DMS 273 treated with DMSO at 0.1 percent for 48 hours (cell line): ENCODE measurements at places on chromosomes 3 and 15.
A peak's percentile ranks its signal among the peaks of the same experiment; 100 is the strongest.

DNA sequence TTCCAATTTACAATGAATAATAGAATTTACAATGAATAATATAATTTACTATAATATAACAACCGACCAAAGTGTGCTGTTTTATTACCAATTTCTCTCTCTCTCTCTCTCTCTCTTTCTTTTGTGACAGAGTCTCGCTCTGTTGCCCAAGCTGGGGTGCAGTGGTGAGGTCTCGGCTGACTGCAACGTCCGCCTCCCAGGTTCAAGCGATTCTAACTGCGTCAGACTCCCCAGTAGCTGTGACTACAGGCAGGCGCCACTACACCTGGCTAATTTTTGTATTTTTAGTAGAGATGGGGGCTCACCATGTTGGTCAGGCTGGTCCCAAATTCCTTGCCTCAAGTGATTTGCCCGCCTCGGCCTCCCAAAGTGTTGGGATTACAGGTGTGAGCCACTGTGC lies 17.0 kb upstream of the CCNL1 start:
- DNase-seq = no peak

DNA sequence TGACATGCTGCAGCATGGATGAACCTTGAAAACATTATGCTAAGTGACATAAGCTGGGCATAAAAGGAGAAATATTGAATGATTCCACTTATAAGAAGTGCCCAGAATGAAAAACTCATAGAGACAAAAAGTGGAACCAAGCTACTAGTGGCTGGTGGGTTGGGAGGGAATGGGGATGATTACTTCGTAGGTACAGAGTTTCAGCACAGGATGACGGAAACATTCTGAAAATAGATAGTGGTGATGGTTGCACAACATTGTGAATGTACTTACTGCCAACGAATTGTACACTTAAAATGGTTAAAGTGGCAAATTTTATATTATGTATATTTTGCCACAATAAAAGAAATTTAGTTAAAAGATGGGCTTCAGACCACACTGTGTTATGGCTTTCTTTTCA lies 93.6 kb downstream of the RPLP1 start:
- DNase-seq = no peak

- DNase-seq = no peak
Measured at GRCh38 chr3:32913790-32914446, 37.5 kb upstream of the CCR4 start.

GRCh38 chr3:151604891-151605290 lies 128.8 kb upstream of the AADACL2 start:
- no peak for DNase-seq

DNA sequence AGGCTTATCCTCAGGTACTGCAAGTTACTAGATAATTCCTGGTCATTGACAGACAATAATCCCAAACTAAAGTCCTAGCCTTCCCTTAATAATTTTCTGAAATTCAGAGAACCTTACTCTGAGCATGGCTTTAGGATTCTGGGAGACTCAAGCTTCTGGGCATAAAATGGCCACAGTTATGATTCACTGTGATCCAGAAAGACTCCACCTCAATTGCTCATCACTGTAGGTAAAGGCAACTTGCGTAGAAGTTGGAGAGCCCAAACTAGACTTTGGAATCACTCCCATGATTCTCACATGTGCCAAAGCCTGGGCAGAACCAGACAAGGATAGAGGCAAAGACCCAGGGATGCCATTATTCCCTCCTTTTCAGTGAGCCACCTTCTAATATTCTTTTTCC lies 195.3 kb downstream of the OSBPL10 start:
- DNase-seq = no peak

DNA sequence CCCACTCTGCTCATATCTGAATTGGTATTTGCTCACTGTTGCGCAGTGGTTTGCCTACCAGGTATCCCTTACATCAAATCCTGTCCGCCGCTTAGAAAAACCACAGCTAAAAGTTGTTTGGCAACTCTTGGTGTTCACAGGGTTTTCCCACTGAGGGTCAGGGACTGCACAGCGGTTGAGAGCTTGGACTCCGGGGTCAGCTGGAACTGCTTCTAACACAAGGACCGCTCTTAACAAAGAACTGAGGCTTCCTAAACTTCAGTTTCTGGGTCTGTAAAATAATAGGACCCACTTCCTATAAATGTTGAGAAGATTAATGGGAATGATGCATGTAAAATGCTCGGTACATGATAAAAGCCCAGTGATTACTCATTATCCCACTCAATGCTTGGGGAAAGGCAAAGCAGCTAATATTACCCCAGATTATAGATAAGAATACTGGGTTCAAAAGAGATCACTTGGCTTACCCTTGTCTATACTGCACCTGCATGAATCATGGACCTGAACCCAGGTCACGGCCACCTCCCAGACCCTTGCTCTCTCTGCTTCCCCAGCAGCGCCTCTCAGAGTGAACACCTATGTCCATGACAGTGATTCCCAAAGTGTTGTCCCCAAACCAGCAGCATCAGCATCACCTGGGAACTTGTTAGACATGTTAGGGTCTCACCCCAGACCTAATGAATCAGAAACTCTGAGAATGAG lies 36.1 kb downstream of the LIPC start:
- no peak for DNase-seq

DNA sequence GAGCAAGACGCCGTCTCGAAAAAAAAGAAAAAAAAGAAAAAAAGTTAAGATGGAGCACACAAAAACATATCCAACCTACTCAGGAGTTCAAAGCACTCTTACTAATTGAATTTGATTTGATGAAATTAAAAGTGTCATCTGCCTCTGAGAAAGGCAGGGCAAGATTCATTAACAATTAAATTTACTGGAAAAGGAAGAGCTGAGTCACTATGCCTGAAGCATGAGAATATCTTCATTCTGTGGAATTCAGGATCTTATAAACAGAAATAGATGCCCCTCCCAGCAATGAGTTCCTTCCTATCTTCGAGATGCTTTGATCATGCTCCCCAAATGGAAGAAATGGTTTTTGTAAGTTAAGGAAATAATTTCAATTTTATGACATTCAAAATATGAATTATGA lies 61.0 kb upstream of the ST3GAL6 start:
- no peak for DNase-seq

DNA sequence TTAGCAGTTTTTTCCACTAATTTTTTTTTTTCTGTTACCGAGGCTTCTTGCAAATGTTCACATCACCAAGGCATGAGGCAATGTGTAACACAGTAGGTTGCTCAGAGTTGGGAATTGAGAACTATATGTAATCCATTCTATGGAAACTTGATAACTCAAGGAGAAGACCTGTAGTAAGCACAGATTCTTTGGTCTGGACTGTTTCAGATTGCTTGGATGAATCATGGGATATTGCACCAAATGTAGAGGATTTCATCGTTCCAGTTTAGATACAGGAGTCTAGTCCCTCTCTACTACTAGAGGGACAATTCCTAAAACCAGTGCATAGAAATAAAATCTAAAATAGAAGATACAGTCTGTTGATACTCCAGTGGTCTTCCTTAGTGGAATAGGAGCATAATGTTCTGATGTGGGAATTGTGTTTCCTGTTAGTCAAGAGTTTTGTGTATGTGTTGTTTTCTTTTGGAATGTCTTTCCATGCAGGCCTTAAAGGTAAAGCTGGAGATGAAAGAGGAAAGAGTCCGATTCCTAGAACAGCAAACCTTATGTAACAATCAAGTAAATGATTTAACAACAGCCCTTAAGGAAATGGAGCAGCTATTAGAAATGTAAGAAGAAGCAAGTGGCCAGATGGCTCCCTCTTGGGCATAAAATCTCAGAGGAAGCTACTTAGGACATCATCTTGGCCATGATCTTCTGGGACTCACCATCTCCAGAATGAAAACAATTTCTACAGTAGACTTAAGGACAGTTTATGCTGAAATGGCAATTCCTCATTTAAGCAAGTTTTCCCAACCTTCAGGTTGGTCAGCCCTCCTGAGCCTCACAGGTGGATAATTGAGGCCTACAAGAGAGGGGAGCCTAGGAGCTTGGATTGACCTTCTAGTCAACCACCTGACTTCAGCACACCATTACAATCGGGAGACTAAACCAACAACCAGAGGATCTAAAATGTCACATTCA lies 10.7 kb downstream of the KNSTRN start:
- no peak for DNase-seq

GRCh38 chr15:28025413-28025812 lies 73.7 kb downstream of the OCA2 start:
- no peak for DNase-seq

GRCh38 chr15:39040861-39041260 lies 476.2 kb upstream of the RASGRP1 start:
- DNase-seq = no peak

- DNase-seq = no peak
Measured at GRCh38 chr3:10006762-10007090, 19.5 kb upstream of the FANCD2 start.

DNA sequence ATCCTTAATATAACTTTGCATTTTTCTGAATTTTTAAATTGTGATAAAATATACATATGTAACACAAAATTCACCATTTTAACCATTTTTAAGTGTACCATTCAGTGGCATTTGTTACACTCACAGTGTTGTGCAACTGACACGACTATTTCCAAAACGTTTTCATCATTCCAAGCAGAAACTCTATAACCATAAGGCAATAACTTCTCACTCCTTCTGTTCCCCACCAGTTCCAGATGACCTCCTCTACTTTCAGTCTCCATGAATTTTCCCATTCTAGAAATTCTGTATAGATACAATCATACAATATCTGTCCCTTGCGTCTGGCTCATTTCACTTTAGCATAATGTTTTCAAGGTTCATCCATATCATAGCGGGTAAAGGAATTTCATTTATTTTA lies 223.5 kb upstream of the TTC14 start:
- no peak for DNase-seq

GRCh38 chr15:90001062-90001682 lies at the start of gene ZNF710:
Gene ZNF710, plus strand, starts transcription at chr15:90001324. Its CDS starts 65,814 bp downstream, at chr15:90067138.
- DNase-seq = no peak

DNA sequence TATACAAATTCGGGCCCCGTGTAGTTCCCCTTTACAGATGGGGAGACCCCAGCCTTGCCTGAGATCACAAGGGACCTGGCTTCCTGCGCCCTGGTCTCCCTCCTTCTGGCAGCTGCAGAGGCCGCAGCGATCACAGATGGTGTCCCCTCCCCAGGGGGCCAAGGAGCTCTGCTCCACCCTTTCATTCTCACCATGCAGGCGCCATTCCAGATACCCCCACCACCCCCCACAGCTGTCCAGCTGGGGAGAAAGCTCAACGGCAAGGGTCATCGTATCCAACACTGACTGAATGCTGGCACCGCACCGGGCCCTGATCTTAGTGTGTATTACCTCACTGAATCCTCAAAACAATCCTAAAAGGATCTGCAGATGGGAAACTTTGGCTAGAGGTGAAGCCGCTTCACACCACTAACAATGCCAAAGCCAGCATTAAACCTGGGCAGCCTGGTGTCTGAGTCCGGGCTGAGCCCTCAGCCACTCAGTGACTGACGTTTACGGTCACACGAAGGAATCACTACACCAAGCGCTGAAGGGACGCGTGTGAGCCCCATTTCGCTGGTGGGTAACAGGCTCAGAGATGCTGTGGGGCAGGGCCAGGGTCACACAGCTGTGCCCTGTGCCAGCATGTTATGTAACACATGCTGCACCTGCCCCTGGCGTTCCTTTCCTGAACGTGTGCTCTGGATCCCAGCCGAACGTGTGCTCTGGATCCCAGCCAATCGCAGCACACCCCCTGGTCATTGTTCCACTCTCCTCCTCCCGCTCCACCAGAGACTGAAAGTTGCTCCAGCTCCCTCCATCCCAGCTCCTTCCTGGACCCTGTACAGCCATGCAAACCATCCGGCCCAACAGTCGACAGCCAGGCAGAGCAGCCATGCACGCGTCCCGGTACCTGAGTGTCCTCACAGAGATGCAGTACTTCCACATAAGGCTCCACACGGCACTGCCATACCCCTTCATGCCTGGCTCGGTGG lies 51.8 kb downstream of the IQSEC1 start:
- peak; percentile 76 for DNase-seq

GRCh38 chr3:15347737-15348110 lies 15.3 kb upstream of the SH3BP5 start:
- no peak for DNase-seq

GRCh38 chr3:65412588-65412987 lies 626.1 kb downstream of the MAGI1 start:
- DNase-seq = no peak

- DNase-seq = peak; percentile 83
Measured at GRCh38 chr15:91150502-91151160, 50.6 kb downstream of the SV2B start.

DNA sequence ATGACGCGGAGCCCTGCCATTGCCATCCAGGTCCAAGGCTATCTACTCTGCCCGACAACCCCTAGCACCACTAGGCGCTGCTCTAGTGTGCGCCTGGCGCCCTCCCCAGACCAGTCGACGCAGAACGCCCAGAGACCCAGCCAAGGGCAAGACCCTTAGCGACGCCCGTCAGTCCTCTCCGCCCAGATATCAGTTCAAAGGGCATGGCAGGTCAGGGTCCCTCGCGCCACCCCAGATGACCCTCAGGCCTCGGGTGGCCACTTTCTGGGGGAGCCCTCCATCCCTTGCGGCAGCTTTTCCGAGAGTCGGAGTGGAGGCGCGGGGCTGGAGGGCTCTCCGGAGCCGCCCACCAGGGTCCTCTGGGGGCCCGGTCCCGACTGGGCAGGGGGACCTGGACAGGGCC lies 371 bp upstream of the CLSTN2 start:
- peak; percentile 74 for DNase-seq

DNA sequence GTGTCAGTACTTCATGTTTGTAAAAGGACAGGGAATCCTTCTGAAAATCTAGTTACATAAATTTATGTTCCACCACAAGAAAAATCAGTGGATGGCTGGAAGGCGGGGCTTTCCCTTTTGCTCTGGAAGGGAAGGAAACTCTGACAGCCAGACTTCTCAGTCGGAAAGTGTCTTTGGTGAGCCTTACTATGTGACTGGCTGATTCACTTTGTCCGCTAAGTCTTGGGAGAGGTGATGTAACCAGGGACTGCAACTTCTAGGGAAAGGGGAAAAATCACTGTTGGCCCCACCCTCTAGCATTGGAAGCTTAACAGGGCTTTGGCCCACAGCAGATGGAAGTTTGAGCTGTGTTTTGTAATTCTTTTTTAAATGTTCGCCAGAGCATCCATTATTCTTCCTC lies 281.4 kb upstream of the CTDSPL start:
- no peak for DNase-seq

DNA sequence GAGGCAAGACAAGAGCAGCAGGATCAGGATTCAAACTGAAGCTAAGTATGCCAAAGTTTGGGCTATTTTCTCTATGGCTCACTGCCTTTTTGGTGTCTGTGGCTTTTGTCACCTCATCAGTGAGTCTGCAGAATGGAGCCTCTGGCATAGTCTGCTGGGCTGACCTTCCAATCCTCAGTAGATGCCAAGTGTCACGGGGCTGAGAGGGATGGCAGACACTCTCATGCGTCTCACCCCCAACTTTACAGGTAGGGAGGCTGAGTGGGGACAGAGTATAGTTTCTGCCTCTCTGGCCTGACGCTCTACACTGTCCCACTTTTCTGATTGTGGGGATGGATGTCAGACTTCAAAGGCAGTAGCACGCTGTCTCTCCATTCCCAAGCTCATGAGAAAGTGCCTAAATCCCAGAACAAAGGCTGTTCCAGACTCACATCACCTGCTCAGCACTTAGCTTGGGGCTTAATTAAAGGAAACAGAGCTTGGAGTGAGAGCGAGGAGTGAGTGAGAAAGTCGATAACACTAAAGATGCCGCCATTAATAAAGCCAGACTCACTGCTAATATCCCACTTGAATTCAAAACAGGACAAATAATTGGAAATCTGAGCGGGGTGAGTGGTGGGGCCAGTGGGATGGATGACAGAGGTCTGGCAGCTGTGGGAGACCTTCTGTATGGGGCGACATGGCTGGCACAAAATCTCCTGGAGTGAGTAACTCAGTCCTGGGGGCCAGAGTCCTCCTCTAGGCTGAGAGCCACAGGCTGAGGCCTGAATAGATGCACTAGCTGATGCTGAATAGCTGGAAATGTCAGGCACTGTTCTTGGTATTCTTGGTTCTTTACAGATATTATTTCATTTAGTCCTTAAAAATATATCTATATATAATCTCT lies 78.4 kb upstream of the MRPS22 start:
- DNase-seq = no peak
